ENCODE measurements at places on chromosomes 7 and 10. TPM values are rescaled to one million over a fixed set of nuclear protein-coding genes. Genes with fewer than 3 reads are reported as not detected.

DNA sequence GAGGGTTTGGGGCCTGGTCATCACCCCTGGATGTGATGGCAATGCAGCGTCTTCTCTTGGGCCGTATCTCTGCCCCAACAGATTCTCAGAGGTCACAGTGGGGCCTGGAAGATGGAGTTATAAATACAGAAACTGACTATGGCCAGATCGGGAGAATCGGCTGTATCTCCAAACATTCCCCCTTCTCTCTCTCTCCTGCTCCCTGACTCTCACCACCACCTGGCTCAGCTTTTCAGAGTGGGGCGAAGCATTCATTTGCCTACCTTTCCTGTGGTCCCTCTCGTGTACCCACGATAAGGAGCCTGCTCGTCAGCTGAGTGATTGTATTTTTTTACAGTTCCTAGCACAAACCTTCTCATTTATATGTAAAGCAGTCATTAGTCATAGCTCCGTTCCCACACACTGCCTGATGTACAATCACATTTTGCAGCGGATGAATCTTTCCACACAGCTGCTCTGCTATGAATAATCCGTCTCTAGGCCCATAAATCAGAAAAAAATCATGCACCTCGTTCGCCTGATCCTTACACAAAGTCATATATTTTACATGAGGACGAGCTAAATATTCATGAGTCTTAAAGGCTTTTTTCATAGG is 23.2 kb upstream of the BTRC start:
- no peak for DNase-seq

The RELN gene
- 7.1 TPM for total RNA-seq

The CAV1 gene
- 482 TPM for total RNA-seq

The AGMO gene
- 5.5 TPM for total RNA-seq

- no peak for DNase-seq
Observed at GRCh38 chr7:157294773-157295172, 42.0 kb upstream of the DNAJB6 start.
